Activated CD8-positive, alpha-beta memory T cell treated with anti-CD3 and anti-CD28 coated beads, Interleukin-2, amount 10 ng/mL, durations not matched to agents 7 days and 5 days (primary cell): ENCODE measurements at places on chromosomes 4 and X. TPM values are rescaled to one million over a fixed set of nuclear protein-coding genes. Genes with fewer than 3 reads are reported as not detected.

NXF2B gene
- not detected for total RNA-seq

SMIM10L2A gene
- total RNA-seq, result 0.82 TPM

MAGEB2 gene
- not detected for total RNA-seq

CLIC2 gene
- 1.0 TPM for total RNA-seq

ETDA gene
- not detected for total RNA-seq

CXCL1 gene
- total RNA-seq, result not detected

ATP2B3 gene
- total RNA-seq, result not detected

GPR173 gene
- 0.20 TPM for total RNA-seq

RGN gene
- total RNA-seq, result not detected

GAGE2A gene
- not detected for total RNA-seq

AMTN gene
- not detected for total RNA-seq

PRSS12 gene
- total RNA-seq, result not detected

UNC5C gene
- total RNA-seq, result not detected

CT45A3 gene
- total RNA-seq, result not detected

ZCCHC12 gene
- not detected for total RNA-seq

RHOXF2 gene
- not detected for total RNA-seq

GAGE12E gene
- total RNA-seq, result not detected

EFHC2 gene
- total RNA-seq, result 0.12 TPM

AREG gene
- 0.19 TPM for total RNA-seq

CD38 gene
- 179 TPM for total RNA-seq

GLRB gene
- total RNA-seq, result not detected

WDFY3 gene
- 0.09 TPM for total RNA-seq

LRIT3 gene
- total RNA-seq, result 0.23 TPM

RTL9 gene
- total RNA-seq, result not detected

FGF5 gene
- total RNA-seq, result not detected

AR gene
- total RNA-seq, result 0.06 TPM

DAPP1 gene
- total RNA-seq, result 25.3 TPM

ADAMTS3 gene
- total RNA-seq, result not detected

RAB33A gene
- 38.8 TPM for total RNA-seq
